Hypothalamus (tissue), 51 donors: ENCODE measurements at places on chromosomes 6 and 20.
A peak's percentile ranks its signal among the peaks of the same experiment; 100 is the strongest.

DNA sequence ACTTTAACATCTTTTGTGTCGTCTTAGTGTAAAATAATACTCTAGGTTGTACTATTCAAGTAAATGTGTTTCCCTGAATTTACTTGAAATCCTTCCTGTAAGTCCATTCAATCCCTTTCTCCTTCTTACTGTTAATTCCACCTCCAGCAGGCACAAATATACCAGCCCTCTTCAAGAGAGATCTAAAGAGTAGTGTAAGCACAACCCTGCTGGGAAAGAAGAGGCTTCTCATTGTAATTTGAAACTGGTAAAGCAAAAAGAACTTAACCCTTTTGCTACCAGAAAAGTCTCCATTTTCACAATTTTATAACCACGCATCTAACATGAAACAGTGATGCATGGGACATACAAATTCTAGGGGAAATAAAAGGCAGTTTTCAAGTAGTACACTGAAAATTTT is at the start of gene BMP5:
Gene BMP5, minus strand, starts transcription at position 191 of the 400 bp plus-strand sequence. CDS start 725 bp downstream, outside the sequence.
- DNase-seq: no peak

DNA sequence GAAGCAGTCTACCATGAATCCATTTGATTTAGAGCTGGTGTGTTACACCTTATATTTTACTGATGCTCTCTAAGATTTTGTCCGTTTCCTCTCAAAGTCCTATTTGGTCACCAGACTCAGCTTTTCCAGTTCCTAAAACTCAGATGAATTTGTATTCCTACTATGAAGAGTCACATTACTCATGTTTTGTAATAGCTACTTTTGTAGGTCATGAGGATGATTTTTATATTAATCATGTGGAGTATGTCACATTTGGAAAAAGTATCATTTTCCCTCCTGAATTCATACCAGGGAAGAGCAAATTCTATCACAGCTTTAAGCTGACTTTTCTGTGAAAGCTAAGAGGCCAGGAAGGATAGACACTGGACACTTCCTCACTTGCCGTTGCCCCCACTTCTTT is 140.6 kb upstream of the SCGN start:
- no peak for DNase-seq

- DNase-seq: no peak
These were observed 5.1 kb upstream of the SIRPD start for GRCh38 chr20:1562622-1563021.

DNA sequence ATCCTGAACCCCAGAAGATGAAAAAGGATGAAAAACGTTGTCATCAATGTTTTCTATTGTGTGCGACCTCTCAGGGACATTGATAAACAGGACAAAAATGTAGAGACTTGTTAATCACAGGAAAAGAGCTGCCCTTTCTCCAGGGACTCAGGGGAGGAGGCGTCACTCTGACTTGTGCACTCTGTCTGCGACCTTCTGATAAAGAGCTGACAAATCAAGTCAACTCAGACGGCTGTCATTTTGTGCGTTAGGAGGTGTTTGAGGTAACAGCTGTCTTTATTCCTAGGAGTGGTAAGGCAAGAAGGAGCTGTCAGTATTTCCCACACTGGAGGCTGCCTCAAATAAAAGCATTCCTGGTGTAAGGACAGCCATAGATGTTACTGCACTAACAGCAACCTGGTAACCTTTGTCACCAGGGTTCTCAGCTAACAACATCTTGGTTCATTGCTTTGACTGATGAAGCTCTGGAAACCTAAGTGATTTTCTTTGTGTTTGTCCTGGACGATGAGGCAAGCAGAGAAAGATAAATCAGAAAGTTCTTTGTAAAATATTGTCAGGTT is 38.6 kb upstream of the NXT1 start:
- no peak for DNase-seq

- DNase-seq: no peak
These were observed 52.7 kb downstream of the PYGB start for GRCh38 chr20:25300496-25301170.

GRCh38 chr20:14740380-14740779 is 403.0 kb upstream of the FLRT3 start:
- no peak for DNase-seq

- DNase-seq: peak; percentile 71
These were observed 125.2 kb upstream of the TRAF3IP2 start for GRCh38 chr6:111730864-111731263.

DNA sequence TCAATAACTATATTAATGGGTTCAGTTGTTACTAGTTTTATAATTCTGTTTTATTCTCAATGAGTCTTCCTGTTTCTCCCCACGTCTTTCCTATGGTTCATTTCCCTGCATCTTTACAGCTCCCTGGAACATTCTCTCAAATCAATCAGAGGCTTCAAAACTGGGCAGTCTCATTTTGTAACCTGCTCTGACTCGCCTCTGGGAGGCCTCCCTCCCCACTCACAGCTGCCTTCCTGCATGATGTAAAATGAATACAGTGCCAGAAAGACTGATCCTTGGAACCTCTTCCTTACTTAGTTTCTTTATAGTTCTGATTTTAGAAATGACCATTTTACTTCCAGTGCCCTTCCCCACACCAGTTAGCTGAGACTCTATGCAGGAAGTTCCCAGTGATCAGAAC is 103.9 kb downstream of the ESR1 start:
- no peak for DNase-seq
